H9 (cell line): ENCODE measurements at places on chromosomes 7 and 10. TPM values are rescaled to one million over a fixed set of nuclear protein-coding genes. Genes with fewer than 3 reads are reported as not detected.
A peak's percentile ranks its signal among the peaks of the same experiment; 100 is the strongest.

- no peaks in the 10 kb centered on the region for H3K36me3 ChIP-seq
- no peaks in the 10 kb centered on the region for H3K27me3 ChIP-seq
- H3K4me3 ChIP-seq: no peak overlapping the region
Observed at GRCh38 chr10:4639960-4640359, 186.0 kb upstream of the AKR1E2 start.

The KCNMA1 gene
- 1.7 and 2.0 TPM in 2 replicates for total RNA-seq

DNA sequence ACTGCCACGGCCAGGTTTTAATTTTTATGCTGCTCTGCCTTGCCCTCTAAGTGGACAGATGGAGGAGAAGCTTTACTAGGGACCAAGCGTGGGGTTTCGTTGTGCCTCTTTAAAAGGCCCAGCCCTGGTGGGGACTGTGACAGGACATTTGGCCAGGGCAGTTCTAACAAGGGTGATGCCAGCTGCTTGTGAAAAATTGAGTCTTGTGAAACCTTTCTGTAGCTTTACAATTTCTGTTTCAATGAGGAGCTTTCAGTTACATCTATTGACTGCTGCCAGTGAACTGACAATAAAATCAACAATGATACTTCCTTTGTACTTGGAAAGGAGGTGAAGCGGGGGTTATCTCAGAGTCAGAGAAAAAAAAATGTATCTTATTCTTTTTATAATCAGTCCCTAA lies 233.1 kb upstream of the CSTF2T start:
- H3K36me3 ChIP-seq: no peaks in the 10 kb centered on the region
- DNase-seq: no peak
- H3K27me3 ChIP-seq: no peaks in the 10 kb centered on the region

DNA sequence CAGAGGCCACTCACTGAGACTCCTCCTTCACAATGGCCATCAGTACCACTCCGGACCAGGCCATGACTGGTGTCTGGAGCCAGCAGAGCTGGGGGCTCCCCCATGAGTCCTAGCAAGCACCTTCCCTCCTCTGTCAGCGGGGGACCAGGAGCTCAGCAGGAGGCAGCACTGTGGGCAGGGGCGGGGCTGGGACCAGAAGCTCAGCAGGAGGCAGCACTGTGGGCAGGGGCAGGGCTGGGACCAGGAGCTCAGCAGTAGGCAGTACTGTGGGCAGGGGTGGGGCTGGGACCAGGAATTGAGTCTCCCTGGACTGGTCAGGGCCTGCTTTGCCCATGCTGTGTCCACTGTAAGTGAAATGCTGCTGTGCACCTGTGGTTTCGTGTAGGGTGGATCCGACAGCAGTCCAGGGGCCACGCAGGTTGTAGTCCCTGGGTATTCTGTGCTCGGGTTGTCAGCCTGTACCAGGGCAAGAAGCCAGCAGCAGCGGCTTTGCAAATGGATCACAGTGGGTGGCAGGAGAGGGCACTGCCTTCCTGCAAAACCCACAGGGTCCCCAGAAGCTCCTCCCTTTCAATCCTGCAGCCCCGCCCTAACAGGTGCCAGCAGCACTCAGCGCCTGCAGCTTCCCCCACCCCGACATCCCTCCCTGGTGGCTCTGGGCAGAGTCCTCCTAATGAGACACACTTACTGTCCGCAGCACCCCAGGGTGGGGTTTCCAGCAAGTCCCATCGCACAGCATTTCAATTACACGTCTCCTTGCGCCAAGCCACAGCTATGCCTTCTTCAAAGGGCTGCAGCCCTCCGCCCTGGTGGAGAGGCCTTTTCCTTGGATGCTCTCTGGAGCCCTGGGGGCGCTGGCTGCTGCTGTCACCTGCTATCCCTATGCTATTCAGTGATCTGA lies 220.5 kb downstream of the TCERG1L start:
- H3K36me3 ChIP-seq: no peaks in the 10 kb centered on the region
- H3K27me3 ChIP-seq: no peaks in the 10 kb centered on the region

The ASZ1 gene
- not detected in 2 replicates for total RNA-seq

DNA sequence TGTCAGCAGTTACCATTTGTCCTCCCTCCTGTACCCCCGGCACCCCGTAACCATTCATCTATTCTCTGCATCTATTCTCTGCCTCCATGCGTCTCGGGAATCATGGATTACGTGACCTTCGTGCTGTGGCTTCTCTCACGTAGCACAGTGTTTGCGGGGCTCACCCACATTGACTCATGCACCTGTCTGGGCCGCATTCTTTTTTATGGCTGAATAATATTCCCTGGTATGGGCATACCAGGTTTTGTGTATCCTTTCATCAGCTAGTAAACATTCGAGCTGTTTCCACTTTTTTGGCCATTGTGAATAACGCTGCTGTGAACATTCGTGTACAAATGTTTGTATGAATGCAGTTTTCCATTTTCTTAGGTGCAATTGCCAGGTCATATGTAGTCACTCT lies 17.7 kb downstream of the CUX1 start:
- H3K4me1 ChIP-seq: no peaks in the 10 kb centered on the region
- peaks cover 8% of the 10 kb centered on the region; the same call in 2 of the 3 replicates for H3K36me3 ChIP-seq
- H3K27me3 ChIP-seq: no peaks in the 10 kb centered on the region
- DNase-seq: peak; percentile 14
- no peak overlapping the region for H3K27ac ChIP-seq

DNA sequence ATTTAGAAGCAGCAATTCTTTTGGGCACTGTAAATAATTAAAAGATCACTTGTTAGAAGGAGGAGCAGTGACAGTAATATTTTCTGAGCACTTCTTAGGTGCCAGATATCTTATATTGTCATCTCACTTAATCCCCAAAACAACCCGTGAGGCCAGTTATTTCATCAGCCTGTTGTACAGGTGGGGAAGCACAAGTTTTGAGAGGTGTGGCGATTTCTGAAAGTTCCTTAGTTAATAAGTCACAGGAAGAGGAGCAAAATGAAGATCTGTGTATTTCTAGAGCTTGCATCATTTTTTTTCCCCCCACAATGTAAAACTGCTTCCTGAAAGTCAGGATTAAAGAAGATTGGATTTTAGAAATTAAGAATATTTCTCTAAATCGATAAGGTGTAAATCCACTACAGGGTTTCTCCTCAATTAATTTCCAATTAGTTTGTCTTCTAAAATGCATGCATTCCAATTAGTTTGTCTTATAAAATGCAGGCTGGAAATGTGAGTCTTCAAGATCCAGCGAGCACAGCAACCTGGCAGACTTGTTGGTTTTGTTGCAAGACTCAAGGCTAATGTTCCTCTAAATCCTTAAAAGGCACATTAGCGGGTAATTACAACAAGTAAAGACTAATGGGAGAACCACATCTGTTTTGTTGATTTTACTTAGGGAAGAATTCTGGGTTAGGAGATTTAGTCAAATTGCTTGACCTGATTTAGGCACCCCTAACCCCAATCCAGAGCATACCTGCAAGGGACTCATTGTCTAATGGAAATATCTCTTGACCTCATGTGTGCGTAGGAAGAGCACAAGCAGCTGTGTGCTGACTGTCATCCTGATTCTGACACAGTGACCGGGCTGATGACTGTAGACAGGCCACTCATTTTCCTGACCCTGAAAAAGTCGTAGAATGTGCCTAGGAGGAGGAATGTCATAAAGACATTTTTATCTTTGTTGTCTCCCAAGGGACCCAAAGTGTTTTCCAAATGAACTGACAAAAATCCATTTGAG lies 272.0 kb downstream of the BAMBI start:
- H3K27ac ChIP-seq: no peak overlapping the region
- H3K27me3 ChIP-seq: no peaks in the 10 kb centered on the region
- H3K4me3 ChIP-seq: no peak overlapping the region
- DNase-seq: no peak

DNA sequence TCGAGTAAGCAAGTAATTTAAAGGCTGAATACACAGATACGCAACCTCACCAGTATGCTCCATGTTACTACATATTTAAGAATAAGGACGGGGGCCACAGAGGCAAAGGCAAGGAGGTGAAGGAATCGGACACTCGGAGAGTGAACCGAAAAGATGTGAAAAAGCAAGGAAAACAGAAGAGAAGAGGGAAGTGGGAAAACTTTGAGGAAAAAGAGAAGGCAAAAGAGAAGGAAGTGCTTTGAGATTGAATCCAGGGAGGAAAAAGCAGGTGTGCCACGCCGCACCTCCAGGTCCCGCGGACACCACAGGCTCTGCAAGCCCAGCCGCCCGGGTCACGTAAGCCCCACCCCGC lies 367 bp upstream of the AVL9 start:
- H3K27ac ChIP-seq: no peak overlapping the region
- H3K4me3 ChIP-seq: peak overlapping the region; percentile 92
- H3K27me3 ChIP-seq: no peaks in the 10 kb centered on the region
- peaks cover 11% of the 10 kb centered on the region for H3K36me3 ChIP-seq
- no peaks in the 10 kb centered on the region for H3K4me1 ChIP-seq
- DNase-seq: no peak

DNA sequence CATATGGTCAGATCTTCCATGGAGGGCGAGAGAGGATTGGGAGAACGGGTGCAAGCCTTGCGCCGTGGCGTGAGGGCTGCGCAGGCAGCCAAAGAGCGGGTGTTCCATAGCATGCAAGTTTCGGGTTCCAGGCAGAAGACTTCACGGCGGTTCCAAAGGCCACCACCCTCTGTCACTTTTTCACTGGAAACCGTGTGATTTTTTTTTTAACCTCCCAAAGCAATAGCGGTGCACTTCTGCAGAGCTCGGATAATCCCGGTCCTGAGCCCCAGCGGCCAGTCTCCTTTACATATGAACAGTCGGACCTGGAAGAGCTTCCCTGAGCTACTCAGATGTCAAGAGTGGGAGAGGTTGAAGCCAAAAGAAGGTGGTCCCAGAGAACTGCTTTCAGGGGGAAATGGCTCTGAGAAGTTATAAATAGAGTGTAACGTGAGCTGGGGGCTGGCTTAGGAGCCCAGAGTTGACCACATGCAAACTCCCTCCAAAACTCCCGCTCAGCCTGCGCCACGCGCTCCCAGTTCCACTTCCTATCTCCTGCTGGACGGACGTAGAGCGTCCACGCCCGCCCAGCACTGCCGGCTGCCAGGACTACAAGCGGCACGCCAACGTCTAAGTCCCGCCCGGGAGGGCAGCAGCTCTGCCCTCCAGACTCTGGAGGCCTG lies at the start of gene MEOX2:
TSS of gene MEOX2 (minus strand) at position 389 of the 662 bp plus-strand sequence. CDS start at position 108, 281 bp downstream.
- H3K36me3 ChIP-seq: no peaks in the 10 kb centered on the region
- no peak within 1 kb of the TSS for H3K27ac ChIP-seq
- DNase-seq: peak; percentile 52
- peaks cover 35% of the 10 kb centered on the region for H3K27me3 ChIP-seq
- peaks cover 6% of the 10 kb centered on the region; the same call in 1 of the 2 replicates for H3K4me1 ChIP-seq

- no peak for DNase-seq
- peaks cover 14% of the 10 kb centered on the region for H3K36me3 ChIP-seq
- no peaks in the 10 kb centered on the region for H3K27me3 ChIP-seq
Observed at GRCh38 chr7:155618708-155619633, 25.5 kb upstream of the RBM33 start.

The BEND7 gene
- total RNA-seq: 11.6 and 17.7 TPM in 2 replicates

The HTR5A gene
- not detected in 2 replicates for total RNA-seq

DNA sequence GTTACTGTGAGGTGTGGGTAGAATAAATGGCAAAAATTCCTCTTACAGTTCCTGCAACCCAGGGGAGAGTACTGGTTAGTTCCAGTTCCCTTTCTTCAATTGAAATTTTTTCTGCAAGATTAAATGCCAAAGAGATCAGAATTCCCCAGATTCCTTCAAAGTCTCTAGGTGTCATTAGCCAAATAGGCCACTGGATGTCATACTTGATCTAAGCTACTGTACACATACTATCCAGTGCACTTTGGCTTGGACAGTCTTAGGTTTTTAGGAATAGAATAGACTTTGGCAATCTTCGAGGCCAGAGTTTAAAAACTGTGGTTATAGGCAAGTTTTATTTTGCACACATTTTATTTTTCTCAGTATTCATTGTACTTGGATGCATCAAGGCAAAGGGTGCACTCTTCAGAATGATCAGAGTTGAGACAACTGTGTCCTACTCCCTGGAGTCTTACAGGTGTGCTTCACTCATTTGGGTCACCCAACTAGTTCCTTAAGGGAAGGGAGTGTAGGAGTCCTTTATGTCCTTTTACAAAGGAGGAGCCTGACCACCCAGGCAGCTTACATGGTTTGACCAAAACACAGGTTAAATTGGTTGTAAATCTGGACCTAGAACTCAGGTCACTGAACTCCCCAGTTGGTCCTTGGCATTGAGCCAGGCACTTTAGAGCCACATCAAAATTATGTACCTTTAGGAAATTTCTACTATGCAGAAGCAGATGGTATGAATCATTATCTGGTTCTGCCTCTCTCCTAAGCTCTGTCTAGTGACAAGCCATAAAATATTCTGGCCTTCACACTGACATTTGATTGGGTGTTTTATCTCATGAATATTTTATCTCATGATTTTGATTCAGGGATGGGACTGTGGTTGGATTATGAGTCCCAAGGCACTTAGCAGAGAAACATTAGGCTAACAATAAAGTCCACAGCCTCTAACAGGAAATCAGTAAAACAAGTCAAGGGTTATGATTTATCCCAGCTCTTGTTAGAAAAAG lies 49.5 kb downstream of the ASAH2B start:
- H3K27ac ChIP-seq: no peak overlapping the region
- no peak overlapping the region for H3K4me3 ChIP-seq
- H3K27me3 ChIP-seq: no peaks in the 10 kb centered on the region

DNA sequence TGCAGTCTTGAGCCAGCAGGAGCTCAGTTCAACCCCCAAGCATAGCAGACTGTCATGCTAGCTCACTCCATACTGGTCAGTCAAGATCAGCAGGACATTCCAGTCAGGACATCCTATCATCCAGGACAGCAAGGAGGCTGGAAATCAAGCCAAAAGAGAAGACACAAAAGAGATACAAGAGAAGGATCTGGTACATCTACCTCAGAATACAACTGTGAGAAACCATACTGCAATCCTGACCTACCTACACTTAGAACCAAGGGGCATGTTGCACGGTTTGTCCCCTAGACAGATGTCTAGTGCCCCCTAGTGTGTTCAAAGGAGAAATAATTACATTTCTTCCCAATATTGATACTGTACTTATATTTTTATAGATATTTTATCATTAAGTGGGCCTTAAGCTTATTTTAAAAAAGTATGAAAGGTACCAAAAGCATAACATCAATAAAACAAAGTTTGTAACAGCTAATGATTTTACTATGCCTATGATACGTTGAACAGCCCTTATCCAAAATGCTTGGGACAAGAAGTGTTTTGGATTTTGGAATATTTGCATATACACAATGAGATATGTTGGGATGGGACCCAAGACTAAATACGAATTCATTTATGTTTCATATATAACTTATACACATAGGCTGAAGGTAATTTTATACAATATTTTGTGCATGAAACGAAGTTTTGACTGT lies 26.7 kb downstream of the ERCC6 start:
- no peak overlapping the region for H3K4me3 ChIP-seq
- H3K27me3 ChIP-seq: no peaks in the 10 kb centered on the region
- no peaks in the 10 kb centered on the region for H3K4me1 ChIP-seq
- H3K36me3 ChIP-seq: peaks cover 3% of the 10 kb centered on the region; the same call in 1 of the 2 replicates
- no peak overlapping the region for H3K27ac ChIP-seq
- DNase-seq: no peak

- no peaks in the 10 kb centered on the region for H3K4me1 ChIP-seq
- DNase-seq: no peak
- H3K4me3 ChIP-seq: no peak overlapping the region
- no peaks in the 10 kb centered on the region for H3K36me3 ChIP-seq
- H3K27ac ChIP-seq: no peak overlapping the region
Observed at GRCh38 chr10:132241086-132241485, 54.3 kb downstream of the DPYSL4 start.

The BTBD16 gene
- total RNA-seq: not detected in 2 replicates

- H3K36me3 ChIP-seq: no peaks in the 10 kb centered on the region
- H3K4me3 ChIP-seq: peak overlapping the region; percentile 74
- no peaks in the 10 kb centered on the region for H3K27me3 ChIP-seq
- no peak overlapping the region for H3K27ac ChIP-seq
Observed at GRCh38 chr7:137342828-137343261, 688 bp downstream of the PTN start.
